ENCODE measurements at places on chromosomes 13 and 19.
A peak's percentile ranks its signal among the peaks of the same experiment; 100 is the strongest.

DNA sequence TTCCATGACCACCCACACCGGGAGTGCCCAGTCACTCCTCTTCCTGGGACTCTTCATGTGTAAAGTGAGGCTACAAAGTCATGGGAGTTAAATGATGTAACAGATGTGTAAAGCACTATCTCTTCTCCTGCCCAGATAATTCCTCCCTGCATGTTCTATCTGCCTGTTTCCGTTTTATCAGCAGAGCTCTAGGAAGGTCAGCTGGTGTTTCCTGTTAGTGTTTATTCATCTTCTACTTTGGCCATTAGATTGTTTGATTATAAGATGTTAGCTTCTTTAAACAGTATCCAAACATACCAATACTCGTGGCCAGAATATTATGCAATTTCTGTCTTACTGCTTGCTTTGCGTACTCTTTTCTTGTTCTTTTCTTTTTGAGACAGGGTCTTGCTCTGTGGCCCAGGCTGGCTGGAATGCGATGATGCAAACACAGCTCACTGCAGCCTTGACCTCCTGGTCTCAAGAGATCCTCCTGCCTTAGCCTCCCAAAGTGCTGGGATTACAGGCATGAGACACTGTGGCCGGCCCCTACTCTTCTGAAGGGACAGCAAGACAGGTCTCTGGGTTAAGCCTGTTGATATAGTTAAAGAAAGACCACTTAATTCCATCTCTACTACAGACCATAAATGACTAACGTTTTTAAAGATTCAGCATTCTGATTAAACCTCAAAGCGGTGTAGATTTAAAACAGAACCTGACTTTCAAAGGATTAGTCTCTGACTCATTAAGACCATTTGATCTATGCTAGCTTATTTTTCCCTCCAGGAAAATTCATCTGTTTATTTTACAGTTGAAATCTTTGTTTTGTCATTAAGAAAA lies 97.4 kb upstream of the AKAP11 start:
- no peak overlapping the region for H3K4me3 ChIP-seq
- H3K36me3 ChIP-seq, result peaks cover 16% of the 10 kb centered on the region
- no peak for DNase-seq
- H3K4me1 ChIP-seq, result peaks cover 6% of the 10 kb centered on the region

- H3K36me3 ChIP-seq, result no peaks in the 10 kb centered on the region
- peak overlapping the region; percentile 57 for H3K4me3 ChIP-seq
- no peak for DNase-seq
- no peaks in the 10 kb centered on the region for H3K27me3 ChIP-seq
- H3K4me1 ChIP-seq, result peaks cover 16% of the 10 kb centered on the region
Measured at GRCh38 chr19:18700501-18701249, 17.2 kb downstream of the CRTC1 start.

DNA sequence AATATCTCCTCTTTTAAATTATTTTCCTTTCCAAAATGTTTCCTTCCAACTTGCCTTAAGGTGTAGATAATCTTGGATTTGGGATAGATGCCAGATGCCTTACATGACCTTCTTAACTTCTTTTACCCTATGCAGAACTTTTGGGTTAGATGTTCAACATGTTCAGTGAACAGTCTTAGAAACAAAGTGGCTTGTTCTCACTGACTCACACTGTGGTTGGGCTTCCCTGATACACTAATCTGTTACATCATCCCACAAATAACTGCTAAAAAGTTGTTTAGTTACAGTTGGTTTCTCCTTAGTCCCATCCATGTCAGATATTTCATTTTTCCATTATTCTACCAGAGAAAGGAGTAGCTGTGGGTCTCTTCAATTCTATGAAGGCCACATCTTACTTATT lies 2638.2 kb downstream of the PCDH9 start:
- no peaks in the 10 kb centered on the region for H3K36me3 ChIP-seq
- no peak overlapping the region for H3K4me3 ChIP-seq
- H3K27me3 ChIP-seq, result no peaks in the 10 kb centered on the region
- peaks cover 2% of the 10 kb centered on the region for H3K4me1 ChIP-seq

GRCh38 chr19:3653865-3654513 lies 27.4 kb upstream of the CACTIN start:
- no peak for DNase-seq
- H3K4me3 ChIP-seq, result no peak overlapping the region
- peaks cover 14% of the 10 kb centered on the region for H3K36me3 ChIP-seq
- H3K27ac ChIP-seq, result no peak overlapping the region

- no peaks in the 10 kb centered on the region for H3K27me3 ChIP-seq
- no peaks in the 10 kb centered on the region for H3K36me3 ChIP-seq
- no peak overlapping the region for H3K4me3 ChIP-seq
- H3K27ac ChIP-seq, result no peak overlapping the region
- peaks cover 46% of the 10 kb centered on the region for H3K4me1 ChIP-seq
- DNase-seq, result no peak
Measured at GRCh38 chr13:44273991-44274770, 99.4 kb upstream of the SERP2 start.

- peaks cover 61% of the 10 kb centered on the region for H3K36me3 ChIP-seq
- H3K27me3 ChIP-seq, result no peaks in the 10 kb centered on the region
- peak overlapping the region; percentile 99 for H3K27ac ChIP-seq
- peak overlapping the region; percentile 95 for H3K4me3 ChIP-seq
- H3K4me1 ChIP-seq, result peaks cover 12% of the 10 kb centered on the region
Measured at GRCh38 chr19:58183817-58184215, 955 bp downstream of the ZNF274 start.

Measured in chondrocyte (in vitro differentiated cells).